ENCODE measurements at places on chromosomes 7 and 10.

GRCh38 chr7:127732306-127732705, 80.3 kb downstream of the SND1 start:
- DNase-seq: no peak

- DNase-seq: no peak
Measured at GRCh38 chr7:24948739-24949138, 31.2 kb downstream of the OSBPL3 start.

GRCh38 chr7:135257790-135258189, 24.2 kb downstream of the STRA8 start:
- DNase-seq: no peak

GRCh38 chr7:134845461-134845860, 66.0 kb downstream of the CALD1 start:
- no peak for DNase-seq

DNA sequence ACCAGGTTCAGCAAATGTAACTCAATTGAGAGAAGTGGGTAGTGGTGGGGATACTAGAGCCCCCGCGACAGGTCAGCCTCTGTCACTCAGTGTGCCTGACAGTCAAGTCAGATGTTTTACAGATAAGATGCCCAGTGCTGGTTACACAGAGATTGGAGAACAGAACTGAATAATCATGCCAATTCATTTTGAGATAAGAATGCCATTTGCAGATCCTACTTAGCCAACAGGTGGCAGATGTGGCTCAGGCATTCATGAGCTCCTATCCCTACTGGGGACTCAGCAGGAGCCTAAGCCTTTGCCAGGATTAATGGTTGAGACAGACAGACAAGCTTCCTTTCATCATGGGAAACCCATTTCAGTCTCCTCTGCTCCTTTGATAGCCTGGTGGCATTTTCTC, 137.8 kb downstream of the MAPK8 start:
- no peak for DNase-seq
